ENCODE measurements at places on chromosomes 3 and 15. TPM values are rescaled to one million over a fixed set of nuclear protein-coding genes. Genes with fewer than 3 reads are reported as not detected.

Gene NR2F2
- 230 TPM for polyA plus RNA-seq

Gene GNAT1
- not detected for polyA plus RNA-seq

Gene BOC
- polyA plus RNA-seq = 34.2 TPM

Gene HRG
- not detected for polyA plus RNA-seq

Gene TM4SF1
- 103 TPM for polyA plus RNA-seq

Gene PLCL2
- 16.1 TPM for polyA plus RNA-seq

Gene GXYLT2
- polyA plus RNA-seq = 34.9 TPM

Gene IL5RA
- polyA plus RNA-seq = 0.07 TPM

Gene LRRC2
- polyA plus RNA-seq = 5.8 TPM

Gene MESP2
- polyA plus RNA-seq = 0.19 TPM

Gene PLXND1
- 55.2 TPM for polyA plus RNA-seq

Gene GOLGA6B
- polyA plus RNA-seq = not detected

Gene BFSP2
- polyA plus RNA-seq = not detected

Gene PML
- 26.0 TPM for polyA plus RNA-seq

GRCh38 chr3:56022619-56023018, 445.6 kb downstream of the ERC2 start:
- peak; percentile 21 for DNase-seq

GRCh38 chr3:188827576-188827975, 344.2 kb upstream of the TPRG1 start:
- no peak for DNase-seq

DNA sequence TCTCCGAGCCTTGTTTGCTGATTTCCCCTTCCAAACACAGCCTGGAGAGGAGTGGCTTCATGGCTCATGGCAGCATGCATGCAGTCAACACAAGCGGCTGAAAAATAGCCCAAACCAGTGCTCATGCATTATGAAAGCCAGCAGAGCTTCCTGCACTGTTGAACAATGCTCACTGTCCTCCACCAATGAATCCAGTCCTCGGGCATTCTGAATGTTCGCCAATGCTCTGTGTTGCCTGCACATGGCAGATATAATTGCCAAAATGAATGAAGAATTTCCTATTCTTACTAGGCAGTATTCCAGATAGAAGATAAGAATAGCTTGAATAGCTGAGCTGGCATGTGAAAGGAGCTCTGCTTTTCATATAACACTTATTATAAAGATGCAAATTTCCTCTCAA, 252.7 kb downstream of the ROBO1 start:
- no peak for DNase-seq

- DNase-seq = no peak
Measured at GRCh38 chr15:41333026-41333562, 413 bp downstream of the NUSAP1 start.

DNA sequence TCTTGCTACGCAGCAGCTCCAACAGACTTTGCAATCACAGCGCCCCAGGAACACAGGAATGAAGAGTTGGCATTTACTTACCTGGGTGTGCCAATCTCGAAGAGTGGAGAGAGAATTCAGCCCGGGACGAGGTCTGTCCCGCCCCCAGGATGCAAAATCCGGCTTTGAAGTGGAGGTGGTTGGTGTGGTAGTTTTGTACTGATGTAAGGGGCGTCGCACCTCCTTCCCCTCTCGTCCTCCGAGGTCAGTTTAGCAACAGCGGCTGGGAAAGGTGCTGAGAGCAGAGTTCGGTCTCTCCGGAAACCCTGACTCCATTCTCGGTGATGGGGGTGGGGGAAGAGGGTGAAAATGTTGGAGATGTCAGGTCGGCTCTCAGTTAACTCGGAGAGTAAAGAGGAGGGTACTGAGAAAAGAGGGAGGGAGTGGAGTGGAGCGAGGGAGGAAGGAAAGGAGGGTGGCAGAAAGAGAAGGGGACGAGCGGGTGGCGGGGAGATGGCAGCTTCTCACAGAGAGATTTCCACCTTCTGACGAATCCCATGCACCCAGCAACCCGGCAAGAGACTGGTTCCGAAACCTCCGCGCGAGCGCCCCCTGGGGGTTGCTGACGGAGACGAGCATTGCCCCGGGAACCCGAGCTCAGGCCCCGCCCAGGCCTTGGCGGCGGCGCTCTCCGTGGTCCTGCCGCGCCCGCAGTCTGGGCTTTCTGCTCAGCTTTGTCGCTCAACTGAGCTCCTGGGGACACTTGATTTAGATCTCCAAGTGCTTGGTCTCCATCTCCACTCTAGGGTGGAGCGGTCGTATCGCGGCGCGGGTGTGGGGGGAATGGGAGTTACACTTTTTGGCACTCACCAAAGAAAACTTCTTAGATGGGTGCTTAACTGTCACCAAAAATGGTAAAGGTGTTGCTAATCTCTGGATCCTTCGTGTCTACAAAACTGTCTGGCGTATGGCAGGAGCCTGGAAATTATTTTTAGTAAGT, at the start of gene CPNE4:
Gene CPNE4, minus strand, starts transcription at position 529 of the 979 bp plus-strand sequence.
- DNase-seq = peak; percentile 76

GRCh38 chr3:47473391-47473790, 2.4 kb downstream of the SCAP start:
- no peak for DNase-seq

GRCh38 chr3:8518138-8518537, 16.5 kb downstream of the LMCD1 start:
- no peak for DNase-seq

DNA sequence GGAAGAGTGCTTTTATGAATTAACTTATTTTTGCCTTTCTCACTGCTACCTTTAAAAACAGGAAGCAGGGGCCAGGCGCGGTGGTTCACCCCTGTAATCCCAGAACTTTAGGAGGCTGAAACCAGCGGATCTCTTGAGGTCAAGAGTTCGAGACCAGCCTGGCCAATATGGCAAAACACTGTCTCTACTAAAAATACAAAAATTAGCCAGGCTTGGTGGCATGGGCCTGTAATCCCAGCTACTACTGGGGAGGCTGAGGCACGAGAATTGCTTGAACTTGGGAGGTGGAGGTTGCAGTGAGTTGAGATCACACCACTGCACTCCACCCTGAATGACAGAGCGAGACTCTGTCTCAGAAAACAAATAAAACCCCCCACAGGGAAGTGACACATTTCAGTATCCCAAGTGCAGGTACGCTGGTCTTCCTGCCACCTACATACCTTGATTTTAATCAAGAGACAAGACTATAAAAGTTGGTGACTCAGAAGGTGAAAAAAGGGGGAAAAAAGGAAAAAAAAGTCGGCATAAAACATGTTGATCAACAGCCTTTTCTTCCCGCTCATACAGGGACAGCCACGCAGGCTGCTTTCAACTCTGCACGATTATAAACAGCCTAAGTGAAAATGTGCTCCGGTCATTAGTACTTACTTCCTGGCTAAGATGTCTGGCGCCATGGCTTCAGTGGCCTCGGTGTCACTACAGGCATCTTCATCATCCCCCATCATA, 18.8 kb downstream of the PPP1R2 start:
- DNase-seq = no peak

DNA sequence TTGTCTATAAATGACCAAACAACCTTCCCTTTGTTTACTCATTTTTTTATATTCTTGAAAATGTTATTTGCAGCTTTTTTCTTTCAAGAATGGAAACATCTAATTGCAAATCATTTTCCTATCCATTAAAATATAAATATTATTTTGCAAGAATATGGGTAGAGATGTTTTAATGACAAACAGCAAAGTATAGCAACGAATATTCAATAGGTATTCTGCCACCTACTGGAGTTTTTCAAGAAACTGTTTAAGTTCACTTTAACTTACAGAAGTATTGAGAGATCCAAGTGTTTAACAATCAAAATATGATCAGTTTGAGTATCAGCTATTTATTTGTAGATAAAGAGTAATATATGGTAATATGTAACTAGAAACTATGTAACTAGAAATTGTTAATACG, 6.9 kb upstream of the EOGT start:
- DNase-seq = no peak

DNA sequence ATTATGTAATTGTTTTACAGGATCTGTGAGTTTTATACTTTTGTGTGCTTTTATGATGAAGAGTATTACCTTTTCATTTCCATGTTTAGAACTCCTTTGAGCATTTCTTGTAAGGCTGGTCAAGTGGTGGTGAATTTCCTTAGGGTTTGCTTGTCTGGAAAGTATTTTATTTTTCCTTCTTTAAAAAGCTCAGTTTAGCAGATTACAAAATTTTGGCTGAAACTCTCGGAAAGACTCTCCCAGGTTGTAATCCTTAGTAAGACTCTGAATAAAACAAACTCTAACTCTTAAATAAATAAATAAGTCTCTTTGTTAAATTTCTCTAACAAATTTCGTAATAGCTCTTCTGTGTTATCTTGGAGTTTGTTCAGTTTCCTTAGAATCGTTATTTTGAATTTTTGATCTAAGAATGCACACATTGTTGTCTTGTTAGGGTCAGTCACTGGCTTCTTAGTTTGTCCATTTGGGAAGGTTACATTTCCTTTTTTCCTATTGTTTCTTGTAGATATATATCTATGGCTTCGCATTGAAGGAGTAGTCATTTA, 14.7 kb upstream of the ACOX2 start:
- no peak for DNase-seq

DNA sequence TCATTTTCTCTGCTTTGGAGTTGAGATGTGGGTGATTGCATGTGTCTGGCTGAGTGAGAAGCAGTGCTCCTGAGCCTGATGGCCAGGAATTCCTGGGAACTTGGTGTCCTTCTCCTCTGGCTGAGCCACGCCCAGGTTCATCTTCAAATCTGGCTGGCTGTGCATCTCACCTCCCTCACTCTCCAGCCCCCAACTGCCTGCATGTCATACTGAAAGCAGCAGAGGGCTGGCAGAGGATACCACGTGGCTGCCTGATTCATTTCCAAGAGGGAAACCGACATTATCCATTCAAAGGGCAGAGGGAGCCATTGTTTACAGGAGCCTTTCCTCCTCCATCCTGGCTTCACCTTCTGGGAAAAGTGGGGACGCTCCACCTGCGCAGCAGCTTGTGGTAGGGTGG, 57.4 kb downstream of the ABHD5 start:
- no peak for DNase-seq

GRCh38 chr15:75227663-75228280, 26.1 kb downstream of the C15orf39 start:
- DNase-seq = no peak

- DNase-seq = no peak
Measured at GRCh38 chr3:67901681-67902080, 247.3 kb upstream of the SUCLG2 start.

- peak; percentile 24 for DNase-seq
Measured at GRCh38 chr3:128994581-128995546, 988 bp upstream of the CFAP92 start.

GRCh38 chr3:122188737-122189136, 5.3 kb downstream of the CASR start:
- no peak for DNase-seq

DNA sequence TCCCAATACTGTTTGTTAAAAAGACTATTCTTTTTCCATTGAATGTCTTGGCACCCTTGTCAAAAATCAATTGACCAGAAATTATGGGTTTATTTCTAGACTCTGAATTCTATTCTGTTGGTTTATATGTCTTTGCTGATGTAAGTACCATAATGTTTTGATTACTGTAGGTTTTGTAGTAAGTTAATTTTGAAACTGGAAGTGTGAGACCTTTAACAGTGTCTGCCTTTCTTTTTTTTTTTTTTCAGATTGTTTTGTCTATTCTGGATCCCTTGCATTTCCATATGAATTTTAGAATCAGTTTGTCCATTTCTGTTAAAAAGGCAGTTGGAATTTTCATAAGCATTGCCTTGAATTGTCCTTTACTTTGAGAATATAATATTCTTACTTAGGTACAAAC, 13.6 kb downstream of the ATP2C1 start:
- DNase-seq = no peak

DNA sequence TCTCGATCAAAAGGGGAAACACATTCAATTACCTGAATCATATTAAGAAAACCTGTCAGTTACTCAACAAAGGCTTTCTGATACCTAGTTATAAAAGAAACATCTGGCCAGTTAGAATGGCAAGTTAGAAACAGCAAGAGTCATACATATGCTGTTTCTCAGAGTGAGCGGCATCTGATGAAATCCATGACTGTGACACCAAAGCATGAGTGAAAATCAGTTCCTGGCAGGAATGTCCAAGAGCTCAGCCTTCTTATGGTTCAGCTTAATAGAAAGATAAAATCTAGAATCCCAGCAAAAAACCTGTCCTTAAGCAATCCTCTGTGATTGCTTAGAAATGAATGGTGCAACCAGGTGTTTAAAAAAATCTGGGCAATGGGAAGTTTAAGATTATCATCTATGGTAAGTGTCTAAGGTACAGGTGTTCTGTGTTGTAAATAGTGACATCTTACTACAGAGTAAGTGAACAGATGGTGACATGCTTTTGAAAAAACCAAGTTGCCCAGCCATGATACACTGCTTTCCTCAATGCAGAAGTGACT, 18.8 kb downstream of the B4GALT4 start:
- DNase-seq = no peak

DNA sequence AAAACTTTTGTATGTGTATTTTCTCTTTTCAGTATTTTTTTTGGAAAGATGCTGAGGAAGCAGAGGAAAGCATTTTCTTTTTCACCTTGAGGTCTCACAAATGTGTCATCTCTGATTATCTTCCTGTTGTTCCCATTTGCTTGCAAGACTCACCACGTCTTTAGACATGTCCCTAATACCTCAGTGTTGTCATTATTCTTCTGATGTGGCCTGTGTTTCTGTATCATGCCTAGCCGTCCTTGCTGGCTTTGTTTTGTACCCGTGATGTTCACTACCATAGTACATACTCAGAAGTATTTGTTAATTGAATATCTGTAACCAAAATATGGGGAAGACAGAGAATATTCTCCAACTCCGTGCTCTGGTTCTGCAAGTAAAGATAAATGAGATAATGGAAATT, 5.0 kb upstream of the P2RY14 start:
- no peak for DNase-seq

- DNase-seq = no peak
Measured at GRCh38 chr3:39166932-39167532, 13.6 kb upstream of the CSRNP1 start.

DNA sequence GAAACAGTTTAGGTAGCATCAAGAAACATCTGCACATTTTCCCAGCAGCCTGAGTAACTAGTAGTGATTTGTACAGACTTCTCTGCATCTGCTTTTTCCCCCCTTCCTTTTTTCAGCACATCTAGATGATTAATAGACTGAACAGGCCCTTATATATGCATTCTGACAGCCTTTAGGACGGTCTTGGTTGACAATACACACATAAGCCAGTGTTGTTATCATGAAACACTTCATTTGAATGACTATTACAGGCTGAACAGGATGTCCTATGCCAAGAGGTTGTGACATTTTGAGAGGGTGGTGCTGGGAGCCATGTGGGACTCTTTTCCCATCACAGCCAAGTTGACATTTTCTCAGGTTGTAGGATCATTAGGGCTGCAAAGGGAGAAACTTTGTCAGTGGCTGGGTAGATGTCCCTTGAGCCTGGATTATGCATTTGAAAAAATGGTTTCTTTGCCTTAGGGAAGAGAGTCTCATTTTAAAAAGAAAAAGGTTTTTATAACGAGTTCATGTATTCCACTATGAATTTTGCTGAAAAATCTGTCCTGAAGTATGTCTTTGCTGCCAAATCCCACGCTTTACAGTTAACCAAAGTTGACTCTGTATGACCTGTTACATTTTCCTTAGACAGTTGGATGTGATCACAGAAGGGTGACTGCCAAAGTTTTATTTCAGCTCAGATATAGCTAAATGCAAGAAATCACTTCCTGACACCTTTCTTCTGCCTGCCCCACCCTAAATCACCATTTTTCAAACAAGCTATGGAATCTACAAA, 73.7 kb downstream of the FILIP1L start:
- DNase-seq = peak; percentile 41
